Stimulated activated CD8-positive, alpha-beta memory T cell treated with anti-CD3 and anti-CD28 coated beads, Interleukin-4, amount 100 ng/mL, for 1 hour (primary cell): ENCODE measurements at places on chromosomes 3 and 15.

- no peak for DNase-seq
Measured at GRCh38 chr3:7562892-7563291, 702.0 kb downstream of the GRM7 start.

GRCh38 chr15:90037961-90038631 is 37.0 kb downstream of the ZNF710 start:
- no peak for DNase-seq

GRCh38 chr3:71097557-71097956 is 486.0 kb downstream of the FOXP1 start:
- DNase-seq = no peak

DNA sequence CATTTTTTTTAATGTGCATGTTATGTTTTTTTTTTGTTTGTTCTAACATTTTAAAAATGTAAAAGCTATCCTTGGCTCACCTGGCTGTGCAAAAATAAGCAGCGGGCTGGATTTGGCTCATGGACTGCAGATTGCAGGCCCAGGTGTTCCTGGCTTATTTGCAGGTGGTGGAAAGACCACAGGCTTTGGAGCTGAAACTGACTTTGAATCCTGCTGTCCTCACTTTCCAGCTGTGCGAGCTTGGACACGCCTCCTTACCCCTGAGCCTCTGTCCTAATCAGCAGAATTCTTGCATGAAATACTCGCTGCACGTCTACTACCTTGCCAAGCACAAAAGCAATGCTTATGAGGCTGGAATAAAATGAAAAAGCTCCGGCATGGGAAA is 188.7 kb upstream of the TPM1 start:
- DNase-seq = no peak

DNA sequence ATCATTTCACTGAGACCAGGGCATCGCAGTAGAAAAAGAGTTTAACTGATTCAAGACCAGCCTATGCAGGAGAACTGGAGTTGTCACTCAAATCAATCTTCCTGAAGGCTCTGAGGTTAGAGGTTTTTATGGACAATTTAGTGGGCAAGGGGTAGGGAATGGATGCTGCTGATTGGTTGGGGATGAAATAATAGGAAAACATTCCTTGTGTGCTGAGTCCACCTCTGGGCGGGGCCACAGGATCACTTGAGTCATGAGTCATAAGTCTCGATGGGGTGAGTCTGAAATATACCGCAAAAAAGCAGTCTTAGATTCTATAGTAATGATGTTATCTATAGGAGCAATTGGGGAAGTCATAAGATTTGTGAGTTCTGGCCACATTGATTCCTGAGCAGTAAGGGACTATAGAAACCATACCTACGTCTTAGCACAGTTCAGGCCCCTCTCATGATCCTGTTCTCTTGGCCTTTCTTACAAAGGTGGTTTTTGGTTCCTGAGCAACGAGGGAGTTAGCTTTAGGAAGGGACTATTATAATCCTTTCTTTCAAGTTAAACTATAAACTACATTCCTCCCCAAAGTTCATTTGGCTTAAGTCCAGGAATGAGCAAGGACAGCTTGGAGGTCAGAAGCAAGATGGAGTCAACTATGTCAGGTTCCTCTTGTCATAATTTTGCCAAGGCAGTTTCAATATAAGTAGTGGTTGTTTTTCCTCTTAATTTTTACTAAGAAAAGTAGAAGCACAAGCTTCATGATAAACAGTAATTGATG is 2.7 kb upstream of the OPA1 start:
- DNase-seq = no peak

GRCh38 chr3:119690043-119690656 is 12.7 kb upstream of the CFAP91 start:
- no peak for DNase-seq

DNA sequence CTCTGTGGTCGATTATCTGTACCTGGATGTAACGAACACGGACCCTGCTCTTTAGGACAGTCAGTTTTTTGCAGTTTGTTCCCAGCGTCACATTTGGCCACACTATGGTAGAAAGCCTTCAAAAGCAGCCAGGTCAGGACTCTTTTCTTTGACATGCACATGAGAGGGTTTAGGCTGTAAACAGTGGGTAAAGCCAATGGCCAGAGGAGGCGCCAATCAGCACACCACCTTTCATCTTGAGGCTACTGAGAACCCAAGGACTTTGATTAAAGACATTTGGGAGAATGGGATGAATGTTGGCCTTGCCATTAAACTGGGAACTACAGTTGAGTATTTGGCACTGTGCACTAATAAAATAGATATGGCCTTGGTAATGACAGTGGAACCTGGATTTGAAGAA is 225.9 kb downstream of the OXSM start:
- DNase-seq = no peak

DNA sequence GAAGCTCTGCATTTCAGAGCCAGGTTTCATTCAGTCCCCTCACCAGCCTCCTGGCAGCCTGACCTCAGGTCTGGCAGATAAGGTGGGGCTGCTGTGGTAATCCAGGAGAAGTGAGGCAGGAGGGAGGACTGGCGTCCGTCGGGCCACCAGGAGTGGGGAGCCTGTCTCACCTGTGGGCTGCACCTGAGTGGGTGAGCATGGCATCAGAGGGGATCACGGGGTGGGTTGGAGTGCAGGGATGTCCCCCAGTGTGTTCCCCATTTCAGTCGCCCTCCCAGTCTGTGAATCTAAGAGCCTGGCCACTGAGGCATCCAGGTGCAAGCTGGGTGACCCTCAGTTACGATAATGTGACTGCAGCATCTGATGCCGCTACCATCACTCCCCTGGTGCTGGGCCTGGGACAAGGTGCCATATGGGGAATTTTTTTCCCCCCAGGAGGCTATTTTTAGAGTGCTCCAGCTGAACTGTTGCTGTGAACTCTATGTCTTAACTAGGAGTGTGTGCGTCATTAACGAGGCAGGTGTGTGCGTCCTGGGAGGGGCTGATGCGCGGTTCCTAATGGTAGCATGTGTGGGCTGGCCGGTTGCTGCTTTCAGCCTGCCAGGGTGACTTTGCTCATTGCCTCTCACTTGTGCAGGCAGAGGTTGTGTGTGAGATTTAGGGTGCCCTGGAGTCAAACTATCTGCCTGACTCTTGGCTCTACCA is 165.2 kb downstream of the SLCO3A1 start:
- DNase-seq = no peak

GRCh38 chr3:101779822-101780381 is 891 bp downstream of the NXPE3 start:
- no peak for DNase-seq

GRCh38 chr15:96792216-96792615 is 461.7 kb downstream of the NR2F2 start:
- DNase-seq = no peak

DNA sequence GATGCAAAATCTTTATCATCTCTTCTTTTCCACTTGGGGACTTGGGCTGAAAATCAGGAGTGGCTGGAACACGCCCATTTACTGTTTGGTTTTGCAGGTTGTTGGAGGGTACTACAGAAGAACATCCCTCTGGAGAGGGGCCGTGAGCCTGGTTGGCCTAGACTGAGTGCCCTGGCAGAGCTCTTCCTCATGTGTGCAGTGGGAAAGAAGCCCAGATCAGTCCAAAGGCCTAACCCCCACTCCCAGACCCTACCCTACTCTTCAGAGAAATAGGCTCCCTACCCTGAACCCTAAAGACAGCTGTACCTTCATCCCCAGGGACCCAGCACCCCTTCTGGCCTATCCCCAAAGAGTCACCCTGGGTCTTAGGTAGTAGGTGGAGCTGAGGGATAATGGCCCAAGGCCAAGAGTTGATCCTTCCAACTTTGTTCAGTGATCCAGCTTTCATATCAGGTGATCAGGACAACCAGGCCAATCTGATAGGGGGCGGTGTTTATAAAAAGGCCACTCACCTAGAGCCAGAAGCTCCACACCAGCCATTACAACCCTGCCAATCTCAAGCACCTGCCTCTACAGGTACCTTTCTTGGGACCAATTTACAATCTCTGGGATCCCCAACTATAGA is at the start of gene CYP1A2:
Gene CYP1A2 (plus strand): TSS at position 524 of the 625 bp plus-strand sequence. CDS start 894 bp downstream, outside the sequence.
- no peak for DNase-seq

DNA sequence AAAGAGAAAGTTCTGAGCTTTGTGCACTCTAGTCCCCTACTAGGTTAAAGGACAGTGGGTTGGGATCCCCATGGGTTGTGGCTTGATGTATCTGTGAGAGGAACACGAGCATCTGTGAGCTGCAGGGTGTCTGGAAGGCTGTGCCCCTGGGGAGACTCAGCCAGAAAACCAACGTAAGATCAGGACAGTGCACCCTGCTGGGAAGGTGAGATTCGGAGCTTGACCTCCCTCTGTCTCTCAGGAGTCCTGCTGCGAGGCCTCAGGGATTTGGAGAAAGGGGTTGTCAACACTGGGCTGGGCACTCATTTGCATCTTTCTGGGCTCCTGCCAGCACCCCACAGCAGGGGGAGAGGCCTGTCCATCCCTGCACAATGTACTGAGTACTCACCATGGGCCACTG is 15.2 kb downstream of the ANKRD63 start:
- no peak for DNase-seq

- no peak for DNase-seq
Measured at GRCh38 chr15:63277893-63278456, 570 bp downstream of the APH1B start.

- DNase-seq = no peak
Measured at GRCh38 chr15:39919411-39919747, 687 bp downstream of the GPR176 start.
